ENCODE measurements at places on chromosomes 1 and 21.

DNA sequence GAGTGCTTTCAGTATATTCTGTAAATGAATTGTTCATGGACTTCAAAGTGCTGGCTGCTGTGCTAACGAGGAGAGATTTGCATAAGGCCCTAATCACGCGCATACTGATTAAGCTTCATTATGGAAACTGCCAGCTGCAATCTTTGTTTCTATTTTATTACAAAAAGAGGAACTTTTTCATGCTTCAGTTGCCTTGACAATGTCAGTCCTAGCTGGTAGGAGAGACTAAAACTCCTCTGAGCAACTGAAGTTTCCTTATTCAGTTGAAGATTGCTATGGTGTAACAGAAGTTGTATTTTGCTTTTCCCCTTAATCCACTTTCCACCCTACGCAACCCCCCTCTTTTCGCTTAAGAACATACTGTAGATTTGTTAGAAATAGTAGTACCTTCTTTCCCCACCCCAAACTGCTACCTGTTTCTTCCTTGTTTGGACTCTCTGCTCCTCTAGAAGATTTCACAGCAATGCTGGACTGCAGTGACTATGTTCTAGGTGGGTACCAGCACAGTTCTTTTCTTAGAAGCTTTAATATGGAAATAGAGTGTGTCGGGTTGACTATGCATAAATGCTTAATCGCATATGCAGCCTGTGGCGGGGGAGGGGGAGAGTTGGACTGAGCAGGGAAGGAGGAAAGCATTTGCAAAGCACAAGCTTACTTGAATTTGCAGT lies 108.3 kb downstream of the POU2F1 start:
- no peak for DNase-seq

DNA sequence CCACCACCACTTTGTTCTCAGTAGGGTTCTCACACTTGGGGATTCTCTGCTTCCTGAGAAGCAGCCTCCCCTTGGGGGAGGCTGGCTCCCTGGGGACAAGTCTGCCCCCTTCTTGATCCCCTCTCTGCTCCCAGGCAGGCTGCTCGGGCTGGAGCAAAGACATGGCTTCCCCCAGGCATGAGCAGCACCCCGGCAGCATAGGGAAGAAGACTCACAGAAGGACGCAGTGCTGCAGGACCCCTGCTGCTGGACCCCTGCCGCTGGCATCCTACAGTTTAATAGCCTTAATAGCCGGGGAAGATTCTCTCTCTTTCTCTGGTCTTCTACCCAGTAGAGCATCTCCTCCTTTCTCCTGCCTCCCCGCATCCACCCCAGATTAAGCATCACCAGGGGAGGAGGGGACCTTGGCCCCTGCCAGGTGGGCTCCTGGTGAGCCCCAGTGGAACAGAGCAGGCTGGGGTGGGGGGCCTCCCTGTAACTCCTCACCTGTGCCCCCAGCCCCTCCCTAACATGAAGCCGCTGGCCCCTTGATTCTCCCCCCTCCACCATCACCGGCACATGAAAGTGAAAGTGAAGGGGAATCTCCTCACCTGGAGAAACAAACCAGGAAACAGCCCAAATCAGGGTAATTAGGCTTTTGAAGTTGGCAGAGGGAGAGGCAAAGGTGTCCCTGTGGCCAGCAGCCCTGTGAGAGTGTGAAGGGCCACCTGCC lies 2.5 kb downstream of the WNT3A start:
- DNase-seq, result no peak

GRCh38 chr1:112527266-112528010 lies 18.7 kb downstream of the WNT2B start:
- DNase-seq, result no peak

DNA sequence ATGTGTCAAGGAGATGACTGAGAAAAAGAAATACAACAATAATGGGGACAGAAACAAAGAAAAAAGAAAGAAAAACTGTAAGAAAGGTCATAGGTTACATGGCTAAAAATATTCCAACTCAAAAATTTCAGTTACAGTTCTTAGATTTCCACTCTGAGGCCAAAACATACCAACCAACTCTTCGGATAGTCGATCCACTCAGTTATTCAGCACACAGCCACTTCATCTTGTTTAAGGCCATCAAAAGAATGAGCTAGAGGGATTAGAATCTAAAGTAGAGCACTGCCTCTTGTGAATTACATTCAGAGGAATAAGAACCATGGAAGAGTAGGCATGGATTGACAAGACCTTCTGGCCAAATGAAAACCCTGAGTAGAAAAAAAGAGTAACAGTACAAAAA lies 277.0 kb downstream of the MRPL39 start:
- DNase-seq, result no peak

DNA sequence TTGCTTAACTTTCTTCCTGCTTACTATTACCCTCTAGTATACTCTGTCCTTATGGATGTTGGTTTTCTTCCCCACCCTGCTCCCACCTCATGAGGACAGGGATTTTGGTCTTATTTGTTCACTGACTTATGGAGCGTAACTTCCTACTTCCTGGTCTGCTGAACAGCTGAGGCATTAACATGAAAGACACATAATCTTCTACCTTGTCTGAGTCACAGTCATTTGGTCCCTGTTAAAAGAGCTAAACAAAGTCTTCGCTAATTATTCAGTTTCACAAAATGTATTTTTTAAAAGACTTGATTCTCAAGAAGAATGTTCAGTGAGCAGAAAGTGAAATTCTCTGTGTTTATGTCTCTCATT lies 18.5 kb downstream of the RNASEL start:
- DNase-seq, result no peak

- DNase-seq, result no peak
Measured at GRCh38 chr1:28965271-28965870, 51.0 kb downstream of the EPB41 start.

- DNase-seq, result no peak
Measured at GRCh38 chr1:30757352-30758120, at the start of gene LAPTM5. TSS of gene LAPTM5 (minus strand) at chr1:30757774. CDS start at chr1:30757745, 29 bp downstream.

DNA sequence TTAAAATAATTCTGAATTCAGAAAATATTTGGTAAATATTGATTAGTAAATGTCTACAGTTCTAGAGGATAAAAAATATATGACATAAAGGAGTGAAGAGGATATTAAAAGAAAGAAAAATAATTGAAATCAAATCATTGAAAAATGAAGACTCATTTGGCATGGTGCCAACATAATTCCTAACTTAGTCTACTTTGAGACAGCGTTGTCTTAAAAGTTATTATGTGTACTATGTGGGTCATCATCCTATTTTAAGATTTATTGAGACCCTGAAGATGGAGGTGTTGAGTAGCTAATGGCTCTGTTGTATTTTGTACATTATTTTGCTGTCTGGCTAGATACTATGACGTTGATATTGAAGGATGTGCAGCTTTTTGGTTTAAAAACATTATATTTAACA lies 156.7 kb upstream of the PTGFR start:
- no peak for DNase-seq

DNA sequence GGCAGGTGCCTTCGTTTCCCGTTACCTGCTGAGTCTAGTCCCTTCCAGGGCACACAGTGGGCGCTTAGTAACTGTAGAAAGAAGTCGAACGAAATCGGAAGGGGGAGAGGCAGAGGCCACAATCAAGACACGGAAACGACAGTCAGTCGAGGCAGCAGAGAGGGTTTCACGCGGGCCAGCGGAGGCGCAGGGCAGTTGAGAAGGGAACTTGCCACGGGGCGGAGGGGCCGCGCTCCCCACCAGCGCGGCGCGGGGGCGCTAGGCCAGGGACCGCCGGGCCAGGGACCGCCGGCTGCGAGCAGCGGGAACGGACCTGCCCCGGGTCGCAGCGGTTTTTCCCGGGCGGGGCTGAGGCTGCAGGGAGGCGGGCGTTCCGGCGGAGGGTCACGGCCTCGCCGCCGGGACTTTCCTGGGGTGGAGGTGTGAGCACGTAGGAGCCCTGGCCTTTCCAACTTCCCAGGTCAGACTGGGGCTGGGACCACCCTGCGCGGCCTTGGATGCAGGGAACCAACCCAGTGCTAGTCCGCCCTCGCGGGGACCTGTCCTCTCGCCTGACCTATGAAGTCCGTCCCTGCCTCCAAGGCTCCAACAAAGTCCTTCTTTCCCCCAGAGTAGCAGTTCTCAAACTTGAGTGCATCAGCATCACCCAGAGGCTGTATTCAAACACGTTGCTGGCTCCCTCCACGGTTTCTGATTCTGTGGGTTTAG lies 150.1 kb upstream of the FGGY start:
- DNase-seq, result peak; percentile 2
